ENCODE measurements at places on chromosomes 11 and 22. TPM values are rescaled to one million over a fixed set of nuclear protein-coding genes. Genes with fewer than 3 reads are reported as not detected.

- no peak for DNase-seq
Measured at GRCh38 chr11:60658409-60658808, 41.0 kb upstream of the MS4A8 start.

Gene DLG2
- 6.1 TPM for total RNA-seq

GRCh38 chr11:101336155-101336554 is 206.5 kb upstream of the PGR start:
- no peak for DNase-seq

Gene BEST1
- 0.49 TPM for total RNA-seq

DNA sequence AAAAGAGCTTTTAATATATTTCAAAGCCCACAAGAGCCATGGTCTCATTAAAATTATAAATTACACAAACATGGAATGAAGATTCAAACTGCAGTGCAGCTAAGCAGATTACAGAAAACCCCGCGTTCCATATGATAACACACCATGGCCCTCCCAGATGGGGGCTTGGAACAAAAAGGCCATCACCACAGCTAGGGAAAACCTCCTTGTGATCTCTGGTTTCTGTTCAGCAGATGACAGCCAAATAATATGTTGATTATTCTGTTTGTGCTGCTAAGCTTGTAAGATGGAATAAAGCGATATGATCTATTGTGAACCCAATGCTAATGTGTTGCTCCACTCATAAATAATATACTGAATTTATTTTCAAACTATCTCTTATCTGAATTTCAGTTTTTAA is 28.5 kb downstream of the IMMP1L start:
- no peak for DNase-seq

DNA sequence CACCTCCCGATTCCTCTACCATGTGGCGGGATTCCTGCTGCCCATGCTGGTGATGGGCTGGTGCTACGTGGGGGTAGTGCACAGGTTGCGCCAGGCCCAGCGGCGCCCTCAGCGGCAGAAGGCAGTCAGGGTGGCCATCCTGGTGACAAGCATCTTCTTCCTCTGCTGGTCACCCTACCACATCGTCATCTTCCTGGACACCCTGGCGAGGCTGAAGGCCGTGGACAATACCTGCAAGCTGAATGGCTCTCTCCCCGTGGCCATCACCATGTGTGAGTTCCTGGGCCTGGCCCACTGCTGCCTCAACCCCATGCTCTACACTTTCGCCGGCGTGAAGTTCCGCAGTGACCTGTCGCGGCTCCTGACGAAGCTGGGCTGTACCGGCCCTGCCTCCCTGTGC is 10.5 kb downstream of the CXCR5 start:
- DNase-seq = peak; percentile 7

Gene ELF5
- not detected for total RNA-seq

GRCh38 chr11:65713212-65713969 is 1.3 kb downstream of the KAT5 start:
- no peak for DNase-seq

Measured in naive thymus-derived CD4-positive, alpha-beta T cell (primary cell).